ENCODE measurements at places on chromosomes 11 and 22.

GRCh38 chr22:37802310-37803194 is 5.2 kb upstream of the GCAT start:
- H3K36me3 ChIP-seq, result no peaks in the 10 kb centered on the region
- peak overlapping the region; percentile 77 for H3K4me3 ChIP-seq
- no peak overlapping the region for H3K27ac ChIP-seq

- H3K36me3 ChIP-seq, result no peaks in the 10 kb centered on the region
- H3K4me1 ChIP-seq, result no peaks in the 10 kb centered on the region
- H3K27ac ChIP-seq, result no peak overlapping the region
- no peak for DNase-seq
- H3K4me3 ChIP-seq, result no peak overlapping the region
Measured at GRCh38 chr11:26017322-26017860, 314.5 kb upstream of the ANO3 start.

DNA sequence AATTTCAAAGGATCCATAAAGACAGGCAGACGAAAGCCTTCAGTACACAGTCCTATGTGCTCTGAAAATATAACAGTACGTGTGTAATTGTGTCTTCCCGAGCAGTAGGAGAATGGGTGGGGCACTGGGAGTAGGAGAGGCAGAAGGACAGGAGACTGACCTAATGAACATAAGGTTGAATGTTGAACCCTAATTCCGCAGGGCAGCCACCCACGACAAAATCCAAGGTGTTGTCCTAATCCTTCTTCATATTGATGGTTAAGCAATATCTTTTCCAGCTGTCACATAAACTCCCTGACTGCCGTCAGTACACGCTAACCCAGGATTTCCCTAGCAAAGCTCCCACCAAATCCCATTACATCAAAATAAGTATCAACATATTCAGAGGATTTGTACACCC is 34.5 kb downstream of the SPATA19 start:
- H3K27ac ChIP-seq, result no peak overlapping the region
- H3K36me3 ChIP-seq, result no peaks in the 10 kb centered on the region
- peaks cover 42% of the 10 kb centered on the region for H3K4me1 ChIP-seq
- no peak overlapping the region for H3K4me3 ChIP-seq
- peaks cover 9% of the 10 kb centered on the region for H3K27me3 ChIP-seq

GRCh38 chr11:132293586-132293985 is 923.2 kb downstream of the NTM start:
- H3K27ac ChIP-seq, result no peak overlapping the region
- no peak overlapping the region for H3K4me3 ChIP-seq
- DNase-seq, result no peak
- H3K27me3 ChIP-seq, result no peaks in the 10 kb centered on the region
- H3K36me3 ChIP-seq, result no peaks in the 10 kb centered on the region

DNA sequence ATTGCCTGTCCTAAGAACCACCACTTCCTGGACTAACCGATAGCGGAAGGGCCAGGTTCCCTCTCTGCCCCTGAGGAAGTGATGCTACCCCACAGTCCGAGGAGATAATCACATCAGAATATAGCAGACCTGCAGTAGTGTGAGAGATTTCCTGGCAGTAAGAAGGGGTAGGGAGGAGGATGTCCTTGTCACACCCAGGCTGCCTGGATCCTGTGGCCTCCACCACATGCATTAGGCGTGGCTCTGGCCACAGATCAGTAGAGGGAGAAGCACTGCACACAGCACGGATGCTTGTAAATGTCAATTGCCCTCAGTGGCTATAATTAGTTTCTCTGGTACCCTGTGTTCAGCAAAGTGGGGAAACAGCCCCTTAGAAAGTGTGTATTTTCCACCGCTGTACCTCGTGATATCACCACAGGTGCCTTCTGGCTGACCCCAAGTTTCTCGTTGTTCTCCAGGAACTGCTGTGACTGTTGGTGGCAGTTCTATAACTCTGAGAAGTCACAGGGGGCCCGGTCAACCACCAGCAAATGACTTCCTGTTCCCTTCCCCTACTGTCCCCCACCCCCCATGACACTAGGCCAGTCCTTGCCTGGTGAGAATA is 61.8 kb downstream of the UBASH3B start:
- no peak for DNase-seq
- H3K27me3 ChIP-seq, result peaks cover 5% of the 10 kb centered on the region

DNA sequence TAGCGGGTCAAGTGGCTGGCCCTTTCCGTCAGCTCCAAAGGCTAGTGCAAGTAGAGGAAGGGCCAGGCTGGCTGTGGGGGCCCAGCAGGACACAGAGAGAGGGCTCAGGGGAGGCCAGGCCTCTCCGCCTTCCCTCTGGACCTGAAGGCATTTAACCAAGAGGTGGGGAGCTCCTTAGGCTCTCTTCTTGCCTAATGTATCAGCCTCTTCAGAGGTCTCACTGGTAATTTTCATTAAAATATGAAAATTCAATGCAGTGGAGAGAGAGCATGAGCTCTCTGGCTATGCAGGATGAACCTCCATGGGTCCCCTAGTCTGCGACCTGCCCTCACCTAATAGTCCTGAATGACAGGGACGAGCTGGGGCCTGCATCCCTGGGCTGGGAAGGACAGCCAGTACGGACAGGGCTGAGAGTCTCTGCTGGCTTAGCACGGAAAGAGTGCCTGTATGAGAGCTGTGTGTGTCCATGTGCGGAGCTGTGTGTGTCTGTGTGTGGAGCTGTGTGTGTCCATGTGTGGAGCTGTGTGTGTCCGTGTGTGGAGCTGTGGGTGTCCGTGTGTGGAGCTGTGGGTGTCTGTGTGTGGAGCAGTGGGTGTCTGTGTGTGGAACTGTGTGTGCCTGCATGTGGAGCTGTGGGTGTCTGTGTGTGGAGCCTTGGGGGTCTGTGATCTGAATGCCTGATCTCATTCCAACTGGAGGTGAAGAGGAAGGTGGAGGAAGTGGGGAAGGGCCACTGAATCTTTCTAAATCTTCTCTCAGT is 2.4 kb downstream of the ALX4 start:
- H3K4me1 ChIP-seq, result peaks cover 48% of the 10 kb centered on the region
- peak overlapping the region; percentile 29 for H3K27ac ChIP-seq
- H3K36me3 ChIP-seq, result no peaks in the 10 kb centered on the region
- no peak for DNase-seq
- H3K4me3 ChIP-seq, result no peak overlapping the region

DNA sequence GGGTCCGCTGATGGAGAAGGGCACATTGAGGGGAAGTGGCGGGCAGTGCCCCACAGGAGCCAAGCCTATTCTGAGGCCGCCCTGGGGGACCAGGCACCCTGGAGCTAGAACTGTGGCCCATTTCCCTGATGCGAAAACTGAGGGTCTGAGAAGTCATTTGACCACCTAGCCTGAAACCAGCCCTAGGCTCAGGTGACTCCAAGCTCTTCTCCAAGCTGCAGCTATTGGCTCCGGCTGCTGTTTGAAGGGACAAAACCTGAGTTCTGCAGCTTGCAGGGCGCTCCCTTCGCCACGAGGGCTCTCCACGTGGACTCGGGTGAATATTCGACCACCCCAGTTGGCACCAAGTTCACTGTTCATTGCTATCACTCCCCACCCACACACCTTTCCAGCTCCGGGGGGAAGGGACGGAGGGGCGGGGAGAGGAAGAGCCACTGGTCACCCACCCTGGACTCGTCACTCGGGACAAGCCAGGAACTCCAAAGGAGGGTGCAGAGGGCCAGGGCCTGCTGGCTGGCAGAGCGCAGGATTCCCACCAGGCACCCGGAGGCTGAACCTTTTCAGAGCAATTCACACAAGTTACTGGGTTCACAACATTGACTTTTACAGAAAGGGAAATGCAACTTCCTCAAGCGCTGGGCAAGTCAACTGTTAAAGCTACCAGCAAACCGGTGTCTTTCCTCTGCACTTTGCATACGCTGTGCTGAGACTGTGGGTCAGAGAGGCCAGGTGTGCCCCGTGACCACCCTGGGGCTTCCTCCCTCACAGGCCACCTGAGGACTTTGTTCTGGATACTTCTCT is 1.1 kb upstream of the RAC2 start:
- no peaks in the 10 kb centered on the region for H3K36me3 ChIP-seq
- H3K4me1 ChIP-seq, result peaks cover 20% of the 10 kb centered on the region
- no peak overlapping the region for H3K4me3 ChIP-seq
- DNase-seq, result no peak
- no peak overlapping the region for H3K27ac ChIP-seq
- H3K27me3 ChIP-seq, result peaks cover 15% of the 10 kb centered on the region

DNA sequence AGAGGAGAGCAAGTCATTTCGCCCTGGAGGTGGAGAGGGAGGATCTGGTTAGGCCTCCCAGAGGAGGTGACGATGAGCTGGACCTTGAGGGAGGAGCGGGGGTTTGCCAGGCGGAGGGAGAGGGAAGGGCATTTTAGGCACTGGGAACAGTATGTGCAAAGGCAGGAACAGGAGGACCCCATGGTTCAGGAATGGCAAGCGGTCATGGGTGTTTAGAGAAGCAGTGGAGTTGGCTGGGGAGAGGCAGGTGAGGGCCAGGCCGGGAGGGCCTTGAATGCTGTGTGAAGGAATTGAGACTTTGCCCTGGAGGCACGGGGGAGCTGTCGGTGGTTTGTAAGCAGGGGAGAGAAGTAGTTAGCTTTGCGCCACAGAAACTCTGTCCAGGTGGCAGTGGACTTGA is 10.3 kb downstream of the PRDM11 start:
- no peak overlapping the region for H3K27ac ChIP-seq
- no peaks in the 10 kb centered on the region for H3K36me3 ChIP-seq
- no peaks in the 10 kb centered on the region for H3K27me3 ChIP-seq

DNA sequence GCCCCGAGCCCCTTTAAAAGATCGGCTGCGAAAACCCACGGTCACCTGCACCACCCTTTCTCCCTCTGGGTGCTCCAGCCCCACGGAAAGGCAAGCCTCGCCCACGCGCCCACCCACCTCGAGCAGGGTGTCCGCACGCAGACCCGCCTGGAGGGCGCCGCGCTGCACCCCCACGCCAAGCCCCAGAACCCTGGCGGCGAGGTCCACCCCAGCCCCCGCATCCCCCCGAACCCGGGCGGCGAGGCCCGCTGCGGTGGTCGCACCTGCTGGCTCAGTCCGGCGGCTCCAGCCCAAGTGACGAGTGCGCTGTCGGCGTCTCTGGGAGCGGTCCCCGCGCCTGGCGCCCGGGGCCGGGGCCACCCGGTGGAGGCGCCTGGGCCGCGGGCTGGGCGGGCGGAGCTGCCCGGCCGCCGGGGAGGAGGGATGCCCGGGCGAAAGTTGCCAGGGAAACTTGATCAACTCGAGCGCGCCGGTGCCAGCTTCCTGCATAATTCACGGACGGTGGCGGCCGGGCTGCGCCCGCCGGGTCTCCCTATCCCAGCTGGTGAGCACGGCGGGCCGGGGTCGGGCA is 1.1 kb downstream of the SHANK2 start:
- H3K4me1 ChIP-seq, result peaks cover 25% of the 10 kb centered on the region
- H3K36me3 ChIP-seq, result no peaks in the 10 kb centered on the region
- no peak overlapping the region for H3K4me3 ChIP-seq
- H3K27ac ChIP-seq, result no peak overlapping the region
- DNase-seq, result no peak

- H3K4me1 ChIP-seq, result peaks cover 17% of the 10 kb centered on the region
- no peak overlapping the region for H3K27ac ChIP-seq
- no peaks in the 10 kb centered on the region for H3K36me3 ChIP-seq
- DNase-seq, result peak; percentile 76
- H3K4me3 ChIP-seq, result no peak overlapping the region
- H3K27me3 ChIP-seq, result peaks cover 2% of the 10 kb centered on the region
Measured at GRCh38 chr11:114252767-114253166, 43.4 kb upstream of the NNMT start.

DNA sequence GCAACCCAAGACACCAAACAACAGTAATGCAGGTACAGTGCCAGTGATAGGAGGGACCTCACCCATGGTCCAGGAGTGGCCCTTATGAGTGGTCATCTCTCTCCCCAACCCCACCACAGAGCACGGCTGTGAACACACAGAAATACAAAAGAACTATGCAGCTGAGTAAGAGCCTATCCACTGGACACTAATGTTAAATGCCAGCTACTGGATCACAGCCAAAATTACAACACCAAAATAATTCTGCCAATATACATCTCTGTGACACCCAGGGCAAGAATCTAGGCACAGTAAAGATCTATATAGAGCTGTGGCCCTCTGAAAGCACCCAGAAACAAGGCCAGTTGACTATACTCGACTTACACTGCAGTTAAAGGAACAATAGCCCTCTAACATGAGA is 22.8 kb upstream of the GPR83 start:
- no peak overlapping the region for H3K27ac ChIP-seq
- H3K4me1 ChIP-seq, result no peaks in the 10 kb centered on the region
- no peak for DNase-seq
- H3K27me3 ChIP-seq, result no peaks in the 10 kb centered on the region
- H3K4me3 ChIP-seq, result no peak overlapping the region

- H3K4me3 ChIP-seq, result no peak overlapping the region
- DNase-seq, result no peak
- H3K4me1 ChIP-seq, result peaks cover 27% of the 10 kb centered on the region
- peaks cover 36% of the 10 kb centered on the region for H3K36me3 ChIP-seq
Measured at GRCh38 chr11:452916-453527, 2.9 kb downstream of the PTDSS2 start.

- H3K4me3 ChIP-seq, result no peak overlapping the region
- no peak for DNase-seq
- H3K27me3 ChIP-seq, result peaks cover 2% of the 10 kb centered on the region
- peaks cover 66% of the 10 kb centered on the region for H3K4me1 ChIP-seq
- no peaks in the 10 kb centered on the region for H3K36me3 ChIP-seq
Measured at GRCh38 chr11:126140201-126140925, 71.1 kb downstream of the RPUSD4 start.

GRCh38 chr11:131612533-131612932 is 242.1 kb downstream of the NTM start:
- H3K4me3 ChIP-seq, result no peak overlapping the region
- H3K4me1 ChIP-seq, result peaks cover 53% of the 10 kb centered on the region
- H3K36me3 ChIP-seq, result no peaks in the 10 kb centered on the region
- H3K27me3 ChIP-seq, result peaks cover 8% of the 10 kb centered on the region
- peak overlapping the region; percentile 44 for H3K27ac ChIP-seq
- peak; percentile 66 for DNase-seq

- peaks cover 4% of the 10 kb centered on the region for H3K36me3 ChIP-seq
- H3K4me3 ChIP-seq, result peak overlapping the region; percentile 93
- DNase-seq, result no peak
- peak overlapping the region; percentile 67 for H3K27ac ChIP-seq
- H3K27me3 ChIP-seq, result no peaks in the 10 kb centered on the region
Measured at GRCh38 chr22:20319041-20319744, 667 bp downstream of the DGCR6L start.

- peaks cover 87% of the 10 kb centered on the region for H3K36me3 ChIP-seq
- H3K27ac ChIP-seq, result no peak overlapping the region
- no peak overlapping the region for H3K4me3 ChIP-seq
- no peaks in the 10 kb centered on the region for H3K4me1 ChIP-seq
- DNase-seq, result no peak
Measured at GRCh38 chr11:34147581-34147980, 42.2 kb downstream of the NAT10 start.

DNA sequence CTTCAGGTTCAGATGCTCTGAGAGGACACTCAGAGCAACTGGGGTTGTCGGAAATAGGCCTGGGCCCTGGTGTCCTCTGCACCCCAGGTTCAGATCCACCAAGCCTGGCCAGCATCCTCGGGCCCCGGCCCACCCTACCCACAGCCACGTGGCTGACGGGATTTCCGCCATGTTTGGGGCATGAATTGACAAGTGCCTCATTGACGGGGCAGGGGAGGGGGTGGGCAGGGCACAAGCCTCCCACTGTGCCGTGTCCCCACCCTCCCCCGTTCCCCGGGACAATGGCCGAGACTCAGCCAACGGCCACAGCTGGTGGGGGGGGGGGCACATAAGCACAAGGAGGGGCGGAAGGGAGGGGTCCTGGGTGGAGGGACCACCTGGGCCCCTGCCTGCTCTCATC is 8.5 kb downstream of the MYRF start:
- no peak overlapping the region for H3K27ac ChIP-seq
- no peak overlapping the region for H3K4me3 ChIP-seq
- no peaks in the 10 kb centered on the region for H3K36me3 ChIP-seq
- peaks cover 8% of the 10 kb centered on the region for H3K4me1 ChIP-seq
- no peak for DNase-seq

Measured in muscle of leg (tissue), 16 donors.